ENCODE measurements at places on chromosomes 12 and 14. TPM values are rescaled to one million over a fixed set of nuclear protein-coding genes. Genes with fewer than 3 reads are reported as not detected.

DNA sequence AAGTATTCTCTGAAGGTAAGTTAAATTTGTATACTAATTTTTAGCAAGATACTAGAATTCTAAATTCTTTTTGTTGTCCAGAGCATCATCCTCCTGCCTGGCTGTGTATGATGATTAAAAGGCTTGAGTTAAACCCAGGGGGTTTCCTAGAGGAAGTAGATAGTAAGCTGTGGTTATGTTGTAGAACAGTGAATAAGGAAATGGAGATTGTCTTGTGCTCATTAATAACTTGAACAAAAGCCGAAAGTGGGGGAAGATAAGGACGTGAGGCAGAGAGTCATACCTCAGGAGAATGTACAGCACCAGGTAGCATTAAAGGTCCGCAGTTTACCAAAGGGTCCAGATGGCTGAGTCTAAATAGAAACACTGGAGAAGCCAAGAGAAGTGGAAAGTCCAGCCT lies 42.0 kb downstream of the CKB start:
- no peak for DNase-seq

CLEC4E gene
- polyA plus RNA-seq = not detected

GRCh38 chr14:100383727-100384158 lies 60.6 kb downstream of the SLC25A47 start:
- DNase-seq = peak; percentile 87

- no peak for DNase-seq
Measured at GRCh38 chr14:51938137-51938536, 51.2 kb upstream of the RTRAF start.

GRCh38 chr12:117085318-117085947 lies 13.8 kb downstream of the TESC start:
- DNase-seq = no peak

DNA sequence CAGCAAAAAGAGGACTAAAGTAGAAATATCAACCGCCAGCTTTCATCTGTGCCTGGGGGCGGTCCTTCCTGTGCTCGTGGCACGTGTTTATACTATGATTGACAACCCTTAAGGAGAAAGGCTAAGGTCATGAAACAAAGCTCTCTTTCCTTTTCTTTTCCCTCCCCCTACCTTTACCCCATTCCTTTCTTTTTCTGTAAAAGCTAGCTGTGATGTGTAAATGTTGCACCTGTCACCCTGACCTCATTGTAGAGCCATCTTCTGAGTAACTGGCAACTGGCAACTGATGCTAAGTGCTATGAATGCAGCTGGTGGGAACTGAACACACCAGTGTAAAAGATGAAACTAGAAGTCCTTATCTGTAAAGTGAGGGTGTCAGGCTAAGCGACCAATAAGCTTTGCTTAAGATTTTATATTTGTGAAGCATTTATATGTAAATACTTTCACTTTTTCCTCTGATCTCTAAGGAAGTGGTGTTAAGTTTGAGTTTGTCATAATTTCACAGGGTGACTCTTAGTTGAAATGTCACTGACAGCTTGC lies 102.8 kb upstream of the BCAT1 start:
- no peak for DNase-seq

GRCh38 chr14:61146899-61147298 lies 134.2 kb downstream of the TMEM30B start:
- DNase-seq = no peak

GRCh38 chr12:106113824-106114446 lies 24.8 kb downstream of the NUAK1 start:
- DNase-seq = no peak

DNA sequence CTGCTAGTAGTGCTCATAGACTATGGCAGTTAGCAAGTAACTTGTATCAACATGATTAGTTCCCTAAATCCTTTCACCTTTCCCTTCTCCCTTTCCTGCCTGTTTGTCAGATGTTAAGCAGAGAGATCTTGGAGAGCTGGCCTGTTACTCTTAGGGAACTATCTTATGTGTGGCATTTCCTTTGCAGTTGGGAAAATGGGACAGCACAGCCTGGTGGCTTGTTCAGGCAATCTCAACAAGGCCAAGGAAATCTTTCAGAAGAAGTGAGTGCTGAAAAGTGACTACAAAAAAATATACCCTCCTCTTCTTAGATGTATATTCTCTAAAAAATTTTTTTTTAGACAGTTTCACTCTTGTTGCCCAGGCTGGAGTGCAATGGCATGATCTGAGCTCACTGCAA lies 7.4 kb downstream of the PARP2 start:
- DNase-seq = no peak

RAPGEF3 gene
- 0.90 TPM for polyA plus RNA-seq

DNA sequence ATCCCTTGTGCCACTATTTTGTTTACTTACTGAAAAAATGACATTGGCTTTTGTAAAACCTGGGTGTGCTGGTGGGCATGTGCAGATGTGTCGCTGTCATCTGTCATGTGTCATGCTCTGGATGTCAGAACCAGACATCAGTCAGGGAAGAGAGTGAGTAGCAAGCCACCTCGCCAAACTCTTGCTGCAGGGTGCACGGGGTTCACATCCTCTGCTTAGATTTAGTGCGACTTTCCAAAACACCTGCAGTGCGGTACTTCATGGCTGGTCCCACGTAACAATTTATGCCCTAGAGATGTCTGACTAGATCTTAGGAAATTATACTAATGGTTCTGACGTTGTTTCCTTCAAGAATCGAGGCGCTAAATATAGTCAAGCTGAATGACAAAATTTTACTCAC lies 106.7 kb downstream of the CRADD start:
- DNase-seq = peak; percentile 39

DNA sequence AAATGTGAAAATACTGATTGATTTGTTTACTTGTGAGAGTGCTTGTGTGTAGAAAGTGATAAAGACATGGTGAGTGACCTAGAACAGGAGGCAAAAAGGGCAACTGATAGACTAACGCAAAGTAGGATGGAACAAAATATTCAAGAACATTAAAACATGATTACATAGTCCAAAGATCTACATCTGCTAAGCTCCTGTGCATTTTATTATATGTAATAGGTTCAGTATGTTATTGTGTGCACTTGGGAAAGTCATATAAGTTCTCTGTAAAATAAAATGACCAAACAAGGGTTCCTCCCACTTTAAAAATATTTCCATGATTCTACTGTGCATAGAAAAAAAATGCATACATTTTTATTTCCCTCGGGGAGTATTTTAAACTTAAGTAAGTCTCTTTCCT lies 74.3 kb upstream of the GPHB5 start:
- no peak for DNase-seq

GRCh38 chr14:68513838-68514607 lies 278.8 kb downstream of the ZFP36L1 start:
- DNase-seq = no peak

DNA sequence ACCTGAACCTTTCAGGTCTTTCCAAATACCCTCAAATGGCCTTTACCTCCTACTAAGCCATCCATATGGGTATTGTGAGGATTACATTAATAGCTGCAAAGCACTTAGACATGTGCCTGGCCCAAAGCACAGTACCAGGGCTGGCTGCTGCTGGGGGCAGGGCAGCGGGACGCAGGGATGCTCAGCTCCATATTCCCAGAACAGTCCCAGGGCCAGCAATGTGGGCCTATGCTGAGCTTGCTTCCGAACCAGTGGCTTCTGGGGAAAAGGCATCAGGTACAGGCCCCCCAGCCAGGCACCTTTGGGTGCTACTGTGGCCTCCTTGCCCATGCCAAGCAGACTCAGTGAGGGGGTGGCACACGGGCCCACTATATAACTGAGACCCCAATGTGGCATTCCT lies 10.4 kb downstream of the ACTN1 start:
- DNase-seq = no peak

DDX47 gene
- 90.9 TPM for polyA plus RNA-seq

- no peak for DNase-seq
Measured at GRCh38 chr12:13435235-13435933, 238.9 kb downstream of the EMP1 start.

CPNE6 gene
- not detected for polyA plus RNA-seq

CIROP gene
- not detected for polyA plus RNA-seq

DNA sequence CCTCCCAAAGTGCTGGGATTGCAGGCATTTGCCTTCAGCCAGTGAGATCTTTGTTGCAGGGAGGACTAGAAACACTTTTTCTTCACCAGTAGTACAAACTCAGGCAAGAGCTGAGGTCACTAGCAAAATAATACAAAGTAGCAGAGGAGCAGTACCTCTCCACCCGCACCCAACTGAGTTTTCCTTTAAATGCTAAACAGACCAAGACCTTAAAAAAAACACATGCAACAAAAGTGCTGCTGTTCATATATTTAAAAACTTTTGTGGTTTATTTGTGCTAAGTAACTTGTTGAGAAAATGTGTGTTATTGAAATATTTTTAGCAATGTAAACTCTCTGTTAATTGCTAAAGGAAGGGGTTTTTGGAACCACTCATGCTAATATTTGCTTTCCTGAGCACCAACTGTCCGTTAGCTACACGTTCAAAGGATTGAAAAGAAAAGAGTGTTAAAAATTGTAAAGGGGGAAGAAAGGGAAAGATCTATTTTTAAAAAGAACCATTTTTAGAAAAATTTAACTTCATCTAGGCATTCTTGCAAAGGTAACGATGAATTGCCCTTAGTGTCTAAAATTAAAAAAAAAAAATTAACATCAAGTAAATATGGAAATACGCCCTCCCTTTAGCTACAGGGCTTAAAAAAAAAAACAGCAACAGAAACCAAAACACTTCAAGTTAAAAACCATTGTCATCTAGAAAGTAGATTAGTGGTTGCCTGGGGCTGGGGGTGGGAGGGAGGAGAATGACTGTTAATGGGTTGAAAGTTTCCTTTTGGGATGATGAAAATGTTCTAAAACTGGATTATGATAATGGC lies 114.0 kb upstream of the KRAS start:
- DNase-seq = peak; percentile 73

DNA sequence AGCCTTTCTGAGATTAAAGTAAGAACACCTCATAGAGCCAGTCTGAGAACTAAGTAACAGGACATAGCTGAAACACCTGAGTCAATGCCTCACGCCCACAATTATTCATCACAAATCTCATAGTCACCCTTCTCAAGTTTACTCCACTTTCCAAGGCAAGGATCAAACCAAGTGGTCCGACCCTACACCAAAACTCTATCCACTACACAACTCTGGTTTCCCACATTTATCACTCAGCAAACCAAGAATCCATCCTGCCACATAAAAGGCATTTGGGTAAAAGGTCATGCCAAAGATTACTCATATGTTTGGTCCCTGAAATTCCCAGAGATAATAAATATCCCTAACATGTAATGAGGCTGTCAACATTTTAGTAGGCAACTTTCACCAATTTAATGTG lies 144.1 kb downstream of the RPAP3 start:
- no peak for DNase-seq

DNA sequence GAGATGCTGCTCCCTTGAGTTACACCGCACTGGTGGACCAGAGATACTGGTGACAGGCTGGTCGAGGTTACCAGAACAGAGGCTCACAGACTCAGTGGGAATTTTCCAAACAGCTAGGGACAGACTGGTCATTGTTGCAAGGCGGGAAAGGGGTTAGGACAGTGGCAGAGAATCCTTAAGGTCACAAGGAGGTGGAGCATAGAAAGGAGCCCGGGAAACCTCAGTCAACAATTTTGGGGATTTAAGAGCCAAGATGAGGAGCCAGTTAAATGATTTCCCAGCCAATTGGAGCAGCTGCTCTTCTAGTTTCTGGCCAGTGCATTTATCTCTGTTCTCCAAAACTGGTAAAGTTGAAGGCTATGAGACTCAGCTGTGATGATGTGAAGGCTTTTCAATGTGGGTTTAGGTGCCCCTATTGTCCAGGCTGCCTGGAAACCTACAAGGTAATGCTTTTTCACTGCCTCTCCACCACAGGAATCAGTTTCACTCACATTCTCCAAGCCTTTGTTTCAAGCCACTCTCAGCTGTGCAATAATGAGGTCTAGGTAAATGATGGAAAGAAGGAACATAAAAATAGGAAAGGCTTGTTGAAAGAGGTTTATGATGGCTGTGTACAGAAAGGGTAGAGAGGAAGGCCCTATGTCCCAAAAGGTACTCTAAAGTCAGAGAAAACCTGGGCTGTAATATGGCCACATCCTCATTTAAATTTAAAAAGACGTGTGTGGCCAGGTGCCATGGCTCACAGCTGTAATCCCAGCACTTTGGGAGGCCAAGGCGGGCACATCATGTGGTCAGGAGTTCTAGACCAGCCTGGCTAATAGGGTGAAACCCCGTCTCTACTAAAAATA lies 7.0 kb upstream of the TNS2 start:
- DNase-seq = peak; percentile 7

GRCh38 chr14:34662561-34663088 lies 32.7 kb upstream of the SNX6 start:
- DNase-seq = no peak

DNA sequence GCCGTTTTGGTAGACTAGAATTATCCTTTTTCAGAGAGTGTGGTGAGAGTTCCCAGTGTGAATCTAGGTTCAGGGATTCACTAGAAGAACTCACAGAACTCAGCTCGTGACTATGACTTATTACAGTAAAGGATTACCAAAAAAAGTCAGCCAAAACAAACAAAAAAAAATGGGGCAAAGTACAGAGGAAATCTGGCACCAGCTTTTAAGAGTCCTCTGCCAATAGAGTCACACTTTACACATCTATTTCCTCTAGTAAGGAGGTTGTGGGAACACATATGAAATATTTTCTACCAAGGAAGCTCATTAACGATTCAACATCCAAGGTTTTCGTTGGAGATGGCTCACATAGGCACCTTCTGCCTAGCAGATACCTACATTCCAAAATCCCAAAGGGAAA lies 28.2 kb downstream of the TSPAN19 start:
- DNase-seq = no peak

DNA sequence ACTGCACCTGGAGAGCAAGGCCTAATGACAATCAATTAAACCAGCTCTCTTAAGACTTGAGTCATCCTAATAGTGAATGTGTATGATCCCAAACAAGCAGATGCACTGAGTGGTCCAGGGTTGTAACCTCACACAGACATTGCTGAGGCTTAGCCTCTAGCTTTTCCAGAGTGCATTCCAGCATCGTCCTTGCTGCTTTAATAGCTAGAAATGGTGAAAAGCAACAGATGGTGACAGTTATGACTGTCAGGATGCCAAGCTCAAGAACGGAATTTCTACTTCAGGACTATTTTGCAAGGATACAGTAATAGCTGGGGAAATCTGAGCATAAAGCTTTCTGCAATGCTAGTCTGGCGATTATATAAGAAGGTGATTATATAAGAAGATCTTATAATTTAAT lies 34.6 kb downstream of the PTPRR start:
- DNase-seq = no peak

DNA sequence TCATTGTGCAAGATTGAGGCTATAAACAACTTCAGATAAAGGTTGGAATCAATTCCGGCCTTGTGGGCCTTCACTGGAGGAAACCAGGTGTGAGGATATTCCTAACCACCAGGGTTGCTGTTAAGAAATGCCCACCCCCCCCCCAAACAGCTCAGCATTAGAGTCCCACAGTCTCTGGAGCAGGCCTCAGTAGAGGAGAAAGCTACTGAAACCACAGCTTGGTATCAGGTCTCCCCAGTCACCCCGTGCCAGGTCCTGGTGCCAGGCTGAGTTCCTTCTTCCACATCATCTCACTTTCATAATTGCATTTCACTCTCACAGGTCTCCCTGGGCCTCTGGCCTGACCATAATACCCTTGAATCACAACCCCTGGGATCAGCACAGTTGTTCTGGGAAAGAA lies 12.5 kb downstream of the GALNT6 start:
- DNase-seq = no peak

KRT79 gene
- not detected for polyA plus RNA-seq

PLEK2 gene
- 0.11 TPM for polyA plus RNA-seq
